ENCODE measurements at places on chromosomes 16 and 17.

GRCh38 chr17:11551442-11551841 is 46.8 kb upstream of the DNAH9 start:
- no peak for DNase-seq

DNA sequence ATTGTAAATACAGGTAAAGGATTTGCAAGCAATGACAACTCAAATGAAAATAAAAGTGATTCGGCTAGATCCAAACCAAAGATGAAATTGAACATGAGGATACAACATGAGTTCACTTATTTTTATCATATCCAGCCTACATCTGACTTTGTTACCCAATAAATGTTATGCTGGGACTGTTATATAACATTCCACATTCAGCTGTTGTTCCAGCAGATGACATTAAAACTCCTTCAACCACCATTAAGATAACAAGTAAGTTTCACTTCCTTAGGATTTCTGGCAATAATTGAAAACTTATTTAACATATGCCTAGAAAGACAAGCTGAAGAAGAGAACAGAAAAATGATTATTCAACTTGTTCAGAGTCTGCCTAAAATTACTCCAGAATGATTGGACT is 729.4 kb downstream of the CDH11 start:
- DNase-seq = no peak

DNA sequence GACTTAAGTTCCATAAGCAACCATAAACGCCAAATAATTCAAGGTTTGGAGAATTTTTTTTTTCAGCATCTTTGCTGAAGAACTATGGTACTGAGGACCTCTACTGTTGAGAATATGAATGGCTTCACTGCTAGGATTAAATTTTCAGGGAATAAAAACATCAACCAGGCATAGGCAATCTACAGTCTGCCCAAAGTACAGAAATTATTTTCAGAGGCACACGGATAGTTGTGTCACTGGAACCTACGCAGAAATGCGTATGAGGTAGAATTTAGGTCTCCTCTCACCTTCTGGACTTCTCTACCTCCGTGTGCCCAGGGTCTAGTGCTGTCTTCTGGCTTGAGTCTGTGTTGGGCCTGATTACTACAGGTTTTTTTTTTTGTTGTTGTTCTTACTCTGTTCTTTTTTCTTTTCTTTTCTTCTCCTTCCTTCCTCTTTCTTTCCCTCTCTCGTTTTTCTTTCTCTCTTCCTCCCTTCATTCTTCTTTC is 39.7 kb downstream of the NACA2 start:
- peak; percentile 55 for DNase-seq

- peak; percentile 28 for DNase-seq
Observed at GRCh38 chr17:82592289-82592766, 55.9 kb downstream of the WDR45B start.

DNA sequence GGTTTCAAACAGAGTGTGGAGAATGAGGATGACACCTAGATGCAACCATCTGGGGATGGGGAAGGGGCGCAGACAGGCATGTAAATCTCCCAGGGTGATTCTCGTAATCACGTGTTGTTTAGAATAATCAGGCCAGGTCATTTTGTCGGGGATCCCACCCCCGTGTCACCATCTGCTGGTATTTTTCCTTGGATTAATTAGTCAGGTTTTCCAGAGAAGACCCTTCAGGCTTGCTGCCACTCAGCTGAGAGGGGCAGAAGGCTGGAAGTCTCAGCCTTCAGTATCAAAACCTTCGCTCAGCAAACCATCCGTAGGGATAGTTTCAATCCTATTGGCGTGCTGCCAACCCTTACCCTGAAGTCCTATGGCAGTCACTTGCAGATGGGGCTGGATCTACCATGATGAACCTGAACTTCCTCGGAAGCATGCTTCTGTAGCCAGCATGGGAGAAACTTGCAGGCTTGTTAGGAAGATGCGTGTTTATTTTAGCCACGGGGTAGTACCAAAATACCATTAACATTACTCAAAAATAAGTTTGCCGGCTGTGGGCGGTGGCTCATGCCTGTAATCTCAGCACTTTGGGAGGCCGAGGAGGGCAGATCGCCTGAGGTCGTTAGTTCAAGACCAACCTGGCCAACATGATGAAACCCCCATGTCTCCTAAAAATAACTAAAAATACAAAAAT is 7.5 kb upstream of the ADCY9 start:
- DNase-seq = peak; percentile 98

DNA sequence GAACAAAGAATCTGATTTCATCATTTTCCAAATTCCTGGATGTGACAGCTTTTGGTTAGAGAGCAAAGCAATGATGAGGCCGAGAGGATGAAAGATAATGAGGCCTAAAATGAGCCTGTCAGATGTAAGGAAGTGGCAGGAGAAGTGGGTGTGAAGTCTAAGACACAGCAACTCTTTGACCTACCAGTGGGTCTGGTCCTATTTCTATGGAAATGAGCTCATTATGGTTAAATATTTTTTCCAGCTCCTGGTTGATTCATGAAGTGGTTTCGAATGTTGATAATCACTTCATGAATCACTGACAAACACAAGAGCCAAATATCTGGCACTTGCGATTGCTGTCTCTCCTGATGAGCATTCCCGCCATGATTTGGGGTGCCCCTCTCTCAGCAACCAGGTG is 273.3 kb upstream of the CDH5 start:
- DNase-seq = no peak

DNA sequence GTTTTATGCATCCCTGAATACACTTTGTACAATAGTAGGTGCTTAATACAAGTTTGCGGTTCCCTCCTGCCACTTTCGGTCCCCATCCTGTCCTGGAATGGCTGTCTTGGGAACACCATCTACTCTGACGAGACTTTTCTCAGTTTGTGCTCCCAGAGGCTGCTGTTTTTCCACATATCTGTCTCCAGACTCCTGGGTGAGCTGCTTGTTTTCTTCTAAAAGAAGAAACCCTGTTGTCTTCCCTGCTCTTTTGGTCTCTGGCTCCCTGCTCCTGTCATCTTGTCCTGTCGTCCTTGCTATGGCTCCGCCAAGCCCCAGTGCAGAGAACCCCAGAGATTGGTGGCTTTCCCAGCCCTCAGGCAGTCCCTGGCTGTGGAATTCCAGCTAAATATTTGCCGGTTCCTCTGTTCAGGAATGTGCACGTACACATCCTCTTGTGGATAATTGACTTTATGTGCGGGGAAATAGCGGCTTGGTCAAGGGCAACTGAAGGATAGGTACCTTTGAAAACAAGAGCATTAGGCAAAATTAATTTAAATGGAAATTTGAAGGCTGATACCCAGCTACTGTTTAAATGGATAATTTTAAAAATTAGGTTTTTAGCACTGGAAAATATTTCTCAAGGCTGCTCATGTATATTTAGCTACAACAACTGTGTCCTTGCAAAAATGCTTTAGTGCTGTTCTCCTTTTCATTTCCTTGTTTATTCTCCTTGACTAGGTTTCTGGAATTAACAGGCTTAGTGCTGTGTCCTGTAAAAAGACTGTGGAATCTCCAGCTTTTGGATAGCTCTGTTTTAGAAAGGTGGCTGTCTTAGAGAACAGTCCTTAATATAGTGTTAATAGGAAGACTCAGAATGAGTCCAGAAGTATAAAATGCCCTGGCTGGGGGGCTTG is 50.2 kb upstream of the SLC12A3 start:
- DNase-seq = no peak

All from NCI-H82 (cell line).